Thoracic aorta endothelial cell (primary cell): ENCODE measurements at places on chromosomes 6 and 20. TPM values are rescaled to one million over a fixed set of nuclear protein-coding genes. Genes with fewer than 3 reads are reported as not detected.

Gene OLIG3
- total RNA-seq, result not detected in 2 replicates

Gene ZC3H12D
- 0.14 TPM in 1 of 2 replicates, not detected in the other for total RNA-seq

Gene OPN5
- not detected in 2 replicates for total RNA-seq

Gene ZNF165
- total RNA-seq, result 0.27 and 0.29 TPM in 2 replicates

Gene TRIM10
- not detected in 2 replicates for total RNA-seq

Gene PPP1R14C
- not detected in 2 replicates for total RNA-seq

Gene FAM217A
- total RNA-seq, result not detected in 2 replicates

Gene GPX5
- total RNA-seq, result not detected in 2 replicates
